Activated CD4-positive, alpha-beta T cell treated with anti-CD3 and anti-CD28 coated beads, Interleukin-2, amount 10 ng/mL, durations not matched to agents 24 days and 14 days (primary cell): ENCODE measurements at places on chromosomes 3 and 15. TPM values are rescaled to one million over a fixed set of nuclear protein-coding genes. Genes with fewer than 3 reads are reported as not detected.

DNA sequence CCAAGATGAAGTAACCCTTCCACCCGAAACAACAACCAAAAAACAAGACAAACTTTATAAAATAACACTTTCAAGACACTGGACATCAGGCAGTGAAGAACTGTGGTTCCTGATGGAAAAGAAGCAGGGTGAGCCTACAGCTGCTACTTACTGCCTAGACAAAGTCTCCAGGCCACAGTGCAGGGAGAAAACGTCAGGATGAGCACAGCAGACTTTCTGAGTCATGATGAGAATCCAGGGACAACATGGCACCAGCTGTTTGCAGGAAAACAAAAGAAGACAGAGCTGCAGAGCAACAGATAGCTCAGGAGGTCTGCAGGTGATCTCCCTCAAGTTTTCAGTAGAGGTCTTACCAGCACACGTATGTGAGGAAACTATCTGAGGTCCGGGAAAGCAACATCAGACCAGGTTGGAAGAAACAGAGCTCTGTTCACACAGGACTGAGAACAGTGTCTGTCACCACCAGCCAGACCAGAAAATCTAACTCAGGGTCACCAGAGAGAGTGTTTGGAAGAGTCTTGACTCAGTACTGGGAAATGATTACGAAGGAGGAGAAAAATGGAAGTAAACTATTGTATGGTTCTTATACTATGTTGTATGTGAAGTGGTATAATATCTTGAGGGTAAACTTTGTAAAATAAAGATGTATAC is 108.9 kb downstream of the ANO10 start:
- DNase-seq = no peak

DNA sequence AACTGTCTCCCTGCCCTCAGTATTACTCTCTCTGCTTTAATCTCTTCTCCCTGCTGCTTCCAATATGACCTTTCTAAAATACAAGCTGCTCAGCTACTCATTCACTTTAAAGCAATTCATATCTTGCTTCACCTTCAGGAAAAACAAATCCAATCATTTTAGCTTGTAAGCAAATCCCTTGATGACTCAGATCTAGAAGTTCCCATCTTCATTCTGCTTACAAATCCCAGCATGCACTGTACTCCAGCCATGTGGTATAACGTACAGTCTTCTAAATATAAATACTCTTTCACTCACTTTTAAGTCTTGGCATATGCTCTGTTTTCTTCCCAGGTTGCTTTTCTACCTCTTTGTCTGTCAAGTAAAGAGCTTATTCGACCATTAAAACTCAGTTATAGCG is 1009.1 kb upstream of the SEMA6D start:
- no peak for DNase-seq

DNA sequence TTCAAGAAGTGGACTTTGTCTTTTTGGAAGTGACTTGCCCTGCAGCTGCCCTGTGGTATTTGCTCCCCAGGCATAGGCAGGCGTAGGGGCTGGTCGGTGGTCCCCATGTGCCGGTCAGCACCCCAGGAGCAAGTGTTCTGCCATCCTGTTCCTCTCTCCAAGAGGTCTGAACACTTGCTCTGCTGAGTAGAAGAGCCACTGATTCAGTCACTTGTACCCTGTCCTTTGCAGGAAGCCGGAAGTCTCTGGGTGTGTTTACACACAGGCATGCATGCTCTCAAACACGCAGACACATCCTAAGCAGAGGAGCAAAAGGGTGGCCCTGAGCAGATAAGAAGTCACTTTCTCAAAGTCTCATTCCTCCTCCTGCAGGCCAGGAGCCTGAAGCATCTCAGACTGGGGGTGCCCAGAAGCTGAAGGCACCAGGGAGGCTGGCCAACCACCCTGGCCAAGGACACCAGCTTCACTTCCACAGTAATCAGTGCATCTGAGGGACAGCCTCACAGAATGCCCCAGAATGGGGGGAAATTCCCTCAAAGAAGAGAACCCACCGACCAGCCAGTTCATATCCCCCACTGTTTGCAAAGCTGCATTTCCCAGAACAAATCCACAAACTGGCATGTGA is 88.7 kb upstream of the POMGNT2 start:
- DNase-seq = peak; percentile 85

GRCh38 chr3:69116897-69117296 is 5.5 kb downstream of the LMOD3 start:
- no peak for DNase-seq

GRCh38 chr3:11288021-11288491 is 15.9 kb downstream of the ATG7 start:
- no peak for DNase-seq

- DNase-seq = no peak
These were observed 5.2 kb downstream of the MCTP2 start for GRCh38 chr15:94236608-94237007.

- DNase-seq = peak; percentile 43
These were observed 45.2 kb downstream of the ITGA11 start for GRCh38 chr15:68386587-68387288.

- DNase-seq = peak; percentile 77
These were observed 175.8 kb downstream of the FOXB1 start for GRCh38 chr15:60179786-60180391.

DNA sequence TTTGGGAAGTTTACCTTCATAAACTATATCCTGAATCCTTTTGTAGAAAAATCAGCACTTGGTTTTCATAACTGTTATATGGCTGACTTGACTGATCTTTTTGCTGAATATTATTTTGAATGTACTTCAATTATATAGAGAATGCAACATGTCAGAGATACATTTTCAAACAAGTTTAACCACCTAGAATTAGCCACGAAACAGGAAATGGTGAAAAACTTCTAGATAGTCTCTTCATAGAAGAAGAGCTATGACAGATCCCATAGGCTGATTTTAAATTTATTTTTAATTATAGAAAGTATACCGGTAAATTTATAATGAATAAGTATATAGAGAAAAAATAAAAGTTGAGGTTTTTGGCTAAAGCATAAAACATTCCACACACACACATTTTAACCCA is 436.8 kb upstream of the DPPA4 start:
- no peak for DNase-seq

DNA sequence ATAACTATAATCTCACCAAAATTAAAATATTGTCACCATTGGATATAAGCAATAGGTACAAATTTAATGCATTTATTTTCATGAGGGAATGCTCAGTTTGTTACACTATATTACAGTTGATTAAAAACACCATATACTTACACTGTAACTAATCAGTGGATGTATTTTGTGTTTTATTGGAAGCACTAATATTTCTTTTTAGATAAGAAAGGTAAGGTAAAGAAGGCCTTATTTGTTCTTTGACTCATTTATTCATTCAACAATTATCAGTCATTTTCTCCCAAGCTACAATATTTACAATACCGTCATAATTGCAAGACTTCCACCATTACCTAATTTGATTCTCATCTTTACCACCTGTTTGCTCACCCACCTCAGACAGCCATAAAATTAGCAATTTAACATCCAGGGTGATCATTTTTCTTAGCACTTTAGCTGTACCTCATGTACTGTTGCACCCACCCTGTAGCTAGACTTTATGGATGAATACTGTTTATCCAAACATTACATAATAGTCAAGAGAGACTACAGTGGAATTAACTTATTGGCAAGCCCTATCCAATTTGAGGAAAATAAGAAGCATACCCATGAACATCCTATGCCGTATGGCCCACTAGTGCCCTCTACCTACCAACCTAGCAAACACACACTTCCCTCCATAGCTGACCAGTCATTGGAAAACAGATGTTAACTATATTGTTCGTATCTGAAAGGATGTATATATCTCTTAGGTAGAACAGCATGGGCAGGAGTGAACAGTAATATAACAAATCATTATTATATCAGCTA is 229.6 kb downstream of the BBX start:
- no peak for DNase-seq

The GOLGA8J gene
- total RNA-seq = not detected in 2 replicates

The OR5K4 gene
- total RNA-seq = not detected in 2 replicates

The GPR160 gene
- 3.4 and 3.6 TPM in 2 replicates for total RNA-seq

The ANKRD63 gene
- not detected in 2 replicates for total RNA-seq
